ENCODE measurements at places on chromosomes 2 and 18.

DNA sequence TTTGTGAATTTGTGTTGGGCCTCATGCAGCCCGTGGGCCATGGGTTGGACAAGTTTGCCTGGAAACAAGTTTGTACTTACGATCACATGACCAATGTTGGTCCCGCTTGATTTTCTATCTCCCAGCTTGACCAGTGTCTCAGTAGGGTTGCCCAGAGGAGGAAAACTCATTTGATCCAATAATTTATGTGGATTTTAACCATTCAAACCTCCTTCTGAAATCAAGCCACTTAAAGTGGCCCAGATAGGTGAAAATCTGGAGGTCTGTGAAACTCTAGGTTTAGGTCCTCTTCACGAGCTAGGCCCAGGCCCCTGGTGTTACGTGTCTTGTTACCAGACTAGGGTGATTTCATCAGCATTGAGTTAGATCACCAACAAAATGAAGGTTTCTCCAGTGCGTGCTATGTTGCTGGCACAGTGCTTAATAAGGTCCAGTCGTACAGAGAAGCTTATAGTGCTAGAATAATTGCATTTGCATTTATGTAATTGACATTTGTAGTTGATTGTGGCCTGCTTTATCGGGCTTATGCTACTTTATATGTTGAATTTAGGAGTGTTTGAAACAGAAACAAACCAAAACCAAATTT is 4.4 kb downstream of the ACTR2 start:
- DNase-seq: peak; percentile 8

- DNase-seq: no peak
These were observed 49.6 kb upstream of the TMEM177 start for GRCh38 chr2:119629323-119629825.

DNA sequence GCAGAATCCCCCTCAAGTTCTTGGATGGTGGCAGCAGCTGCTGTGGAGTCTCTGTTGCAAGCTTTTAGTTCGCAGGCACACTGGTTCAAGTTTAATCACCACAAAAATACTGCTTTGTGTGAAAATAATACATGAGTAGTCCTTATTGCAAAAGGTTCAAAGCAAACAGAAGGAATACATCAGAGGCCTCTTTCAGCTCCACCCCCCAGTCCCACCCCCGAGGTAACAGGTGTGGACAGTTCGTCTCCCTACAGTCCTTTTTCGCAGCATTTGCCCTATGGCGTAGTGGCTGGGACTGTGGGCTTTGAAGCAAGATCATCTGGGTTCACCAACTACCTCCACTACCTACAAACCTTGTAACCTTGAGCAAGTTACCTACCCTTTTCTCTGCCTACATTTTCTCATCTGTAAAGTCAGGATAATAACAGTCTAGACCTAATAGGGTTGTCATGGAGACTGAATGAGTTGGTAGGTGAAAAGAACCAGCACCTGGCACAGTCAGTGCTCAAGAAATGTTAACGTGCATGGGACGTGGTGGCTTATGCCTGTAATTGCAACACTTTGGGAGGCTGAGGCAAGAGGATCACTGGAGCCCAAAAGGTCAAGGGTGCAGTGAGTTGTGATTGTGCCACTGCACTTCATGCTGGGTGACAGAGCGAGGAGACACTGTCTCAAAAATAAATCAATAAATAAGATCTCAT is 61.7 kb downstream of the TCF7L1 start:
- DNase-seq: no peak

- no peak for DNase-seq
These were observed 165.6 kb downstream of the KLHL29 start for GRCh38 chr2:23550553-23550952.

DNA sequence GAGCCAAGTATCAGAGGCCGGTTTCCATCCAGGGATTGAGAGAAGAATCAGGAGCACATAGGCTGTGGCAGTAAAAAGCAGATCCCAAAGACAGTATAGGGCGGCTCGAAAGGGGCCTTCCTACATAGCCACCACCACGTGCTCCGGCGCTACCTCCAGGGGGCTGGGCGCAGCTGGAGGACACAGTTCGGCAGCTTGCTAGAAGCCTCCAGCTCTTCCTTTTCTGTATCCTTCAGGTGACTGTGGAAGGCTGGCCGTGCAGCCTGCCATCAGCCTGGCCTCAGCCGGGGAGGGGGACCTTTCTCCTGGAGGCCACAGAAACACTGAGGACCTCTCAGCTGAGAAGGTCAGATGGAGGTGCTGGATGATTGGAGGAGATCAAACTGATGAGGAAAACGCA is 183.6 kb upstream of the GLI2 start:
- DNase-seq: no peak

Measured in activated naive CD4-positive, alpha-beta T cell treated with anti-CD3 and anti-CD28 coated beads for 36 hours (primary cell).